A549 treated with DMSO at 1 μM for 4 hours (cell line): ENCODE measurements at places on chromosomes 5 and 9. TPM values are rescaled to one million over a fixed set of nuclear protein-coding genes. Genes with fewer than 3 reads are reported as not detected.

Gene GPX8
- total RNA-seq = 37.5 to 49.4 TPM (median 44.5 TPM) in 5 replicates

Gene CAMK4
- total RNA-seq = 0.01 to 0.05 TPM in 2 of 5 replicates, not detected in the others

Gene AIF1L
- total RNA-seq = 1.2 to 1.5 TPM (median 1.3 TPM) in 5 replicates

Gene FBN2
- total RNA-seq = 14.1 to 21.8 TPM (median 20.7 TPM) in 5 replicates

Gene SLC45A2
- total RNA-seq = not detected in 5 replicates

Gene TOPORS
- total RNA-seq = 12.4 to 16.2 TPM (median 15.0 TPM) in 5 replicates

Gene CCL27
- 0.27 to 0.39 TPM (median 0.34 TPM) in 4 of 5 replicates, not detected in the other for total RNA-seq

Gene SMC5
- total RNA-seq = 10.9 to 19.5 TPM (median 17.1 TPM) in 5 replicates

Gene SPAAR
- 0.08 TPM in 1 of 5 replicates, not detected in the others for total RNA-seq

Gene OR5C1
- not detected in 5 replicates for total RNA-seq

Gene ENTREP1
- 0.39 to 0.58 TPM (median 0.48 TPM) in 5 replicates for total RNA-seq

Gene GPSM1
- 8.4 to 12.4 TPM (median 10.7 TPM) in 5 replicates for total RNA-seq

Gene TAF1L
- 0.02 TPM in 1 of 5 replicates, not detected in the others for total RNA-seq

Gene LARP1
- 136 to 159 TPM (median 147 TPM) in 5 replicates for total RNA-seq
